ENCODE measurements at places on chromosomes 6 and 20. TPM values are rescaled to one million over a fixed set of nuclear protein-coding genes. Genes with fewer than 3 reads are reported as not detected.
A peak's percentile ranks its signal among the peaks of the same experiment; 100 is the strongest.

DNA sequence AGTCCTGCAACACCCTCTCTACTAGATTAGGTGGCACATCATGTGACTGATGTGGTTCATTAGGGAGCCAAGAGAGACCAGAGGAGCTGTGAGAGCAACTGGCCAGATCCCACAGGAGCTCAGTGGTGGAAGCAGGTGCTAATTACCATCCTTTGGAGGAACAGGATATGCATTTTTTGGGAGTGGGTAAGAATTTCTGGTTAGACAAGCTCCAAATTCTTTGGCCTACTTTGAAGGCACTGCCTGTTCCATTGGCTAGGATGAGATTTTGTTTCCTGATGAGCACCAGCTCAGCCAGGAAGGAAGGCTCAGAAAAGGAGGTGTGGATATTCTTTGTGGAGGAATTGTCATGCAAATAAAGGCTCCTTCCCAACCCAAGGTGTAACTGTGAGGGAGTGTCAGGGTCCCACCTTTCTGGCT is 130.3 kb upstream of the BMP2 start:
- DNase-seq: no peak
- H3K36me3 ChIP-seq: no peaks in the 10 kb centered on the region
- H3K27ac ChIP-seq: no peak overlapping the region

The EPPIN gene
- total RNA-seq: not detected

- H3K27me3 ChIP-seq: no peaks in the 10 kb centered on the region
- DNase-seq: no peak
- H3K27ac ChIP-seq: no peak overlapping the region
- H3K36me3 ChIP-seq: no peaks in the 10 kb centered on the region
- peaks cover 9% of the 10 kb centered on the region for H3K4me1 ChIP-seq
Observed at GRCh38 chr6:108321253-108321747, 26.4 kb downstream of the AFG1L start.

DNA sequence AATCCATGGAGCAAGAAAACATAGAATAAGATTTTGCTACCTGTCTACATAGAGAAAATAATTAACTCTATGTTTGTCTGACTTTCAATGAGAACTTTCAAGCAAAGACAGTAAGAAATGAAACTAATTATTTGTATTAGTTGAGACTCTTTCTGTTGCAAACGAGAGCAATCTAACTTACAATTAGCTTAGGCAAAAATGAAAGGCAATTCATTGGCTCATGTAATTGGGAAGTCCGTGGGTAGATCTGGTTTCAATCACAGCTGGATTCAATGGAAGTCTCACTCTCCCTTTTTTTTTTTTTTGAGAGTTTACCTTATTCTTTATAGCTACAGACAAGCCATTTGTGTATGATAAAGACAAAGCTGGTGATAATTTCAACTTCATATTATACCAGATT is 68.2 kb upstream of the STXBP5 start:
- no peaks in the 10 kb centered on the region for H3K27me3 ChIP-seq
- peaks cover 7% of the 10 kb centered on the region for H3K4me1 ChIP-seq
- no peak overlapping the region for H3K4me3 ChIP-seq
- no peak overlapping the region for H3K27ac ChIP-seq
- H3K36me3 ChIP-seq: no peaks in the 10 kb centered on the region

GRCh38 chr6:119614138-119614537 is 264.6 kb upstream of the MAN1A1 start:
- H3K4me1 ChIP-seq: no peaks in the 10 kb centered on the region
- no peaks in the 10 kb centered on the region for H3K36me3 ChIP-seq
- no peak overlapping the region for H3K4me3 ChIP-seq
- no peak for DNase-seq

- H3K36me3 ChIP-seq: no peaks in the 10 kb centered on the region
- no peak overlapping the region for H3K4me3 ChIP-seq
- H3K4me1 ChIP-seq: no peaks in the 10 kb centered on the region
- DNase-seq: no peak
Observed at GRCh38 chr20:61876952-61877728, 188.5 kb downstream of the TAF4 start.

DNA sequence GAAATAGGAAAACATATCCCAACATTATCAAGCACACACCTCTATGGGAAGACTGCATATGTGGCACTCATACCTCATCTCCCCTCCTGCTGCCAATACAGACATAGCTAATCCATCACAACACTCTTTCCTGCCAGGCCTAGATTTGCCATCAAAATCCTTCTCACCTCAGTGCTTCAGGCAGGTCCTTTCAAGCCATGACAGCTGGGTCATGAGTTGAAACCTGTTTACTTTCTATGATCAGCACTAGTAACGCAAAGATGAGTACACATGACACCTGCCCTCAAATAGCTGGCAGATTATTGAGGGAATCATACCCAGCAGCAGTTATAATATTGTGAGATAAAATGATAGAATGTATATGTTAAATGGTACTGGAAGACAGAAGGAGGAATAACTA is 183.1 kb downstream of the AIG1 start:
- no peak overlapping the region for H3K27ac ChIP-seq
- H3K4me3 ChIP-seq: no peak overlapping the region
- DNase-seq: no peak
- no peaks in the 10 kb centered on the region for H3K27me3 ChIP-seq
- H3K36me3 ChIP-seq: no peaks in the 10 kb centered on the region
- no peaks in the 10 kb centered on the region for H3K4me1 ChIP-seq

GRCh38 chr6:155085582-155086257 is 90.6 kb downstream of the TIAM2 start:
- peak overlapping the region; percentile 66 for H3K27ac ChIP-seq
- H3K27me3 ChIP-seq: no peaks in the 10 kb centered on the region
- peak overlapping the region; percentile 40 for H3K4me3 ChIP-seq
- H3K4me1 ChIP-seq: peaks cover 31% of the 10 kb centered on the region
- DNase-seq: peak; percentile 76
- peaks cover 8% of the 10 kb centered on the region for H3K36me3 ChIP-seq

- no peaks in the 10 kb centered on the region for H3K27me3 ChIP-seq
- no peak overlapping the region for H3K27ac ChIP-seq
- H3K4me3 ChIP-seq: no peak overlapping the region
- peaks cover 3% of the 10 kb centered on the region for H3K36me3 ChIP-seq
- no peak for DNase-seq
Observed at GRCh38 chr6:6680526-6680925, 92.0 kb downstream of the LY86 start.
